ENCODE measurements at places on chromosomes 4 and X. TPM values are rescaled to one million over a fixed set of nuclear protein-coding genes. Genes with fewer than 3 reads are reported as not detected.

The OPHN1 gene
- total RNA-seq, result 22.6 TPM

The PPEF1 gene
- total RNA-seq, result 1.5 TPM

The RENBP gene
- total RNA-seq, result 5.2 TPM

The PFKFB1 gene
- total RNA-seq, result 0.21 TPM

The PLAC8 gene
- 2.4 TPM for total RNA-seq

The LEF1 gene
- total RNA-seq, result 13.7 TPM

The SPOCK3 gene
- total RNA-seq, result 3.6 TPM

The LONRF3 gene
- total RNA-seq, result 9.5 TPM

The RBMXL3 gene
- not detected for total RNA-seq

The PPEF2 gene
- total RNA-seq, result 0.10 TPM

The HSD17B13 gene
- not detected for total RNA-seq

The ASMT gene
- total RNA-seq, result not detected

The ARHGAP6 gene
- total RNA-seq, result 9.2 TPM

The CXorf65 gene
- total RNA-seq, result not detected

The IQSEC2 gene
- total RNA-seq, result 14.9 TPM

The ADAM29 gene
- not detected for total RNA-seq

The KLF8 gene
- 9.8 TPM for total RNA-seq

Data from tongue (tissue), 3 donors.